Left ventricle myocardium inferior (tissue), 1 donor: ENCODE measurements at places on chromosomes 2 and 18. TPM values are rescaled to one million over a fixed set of nuclear protein-coding genes. Genes with fewer than 3 reads are reported as not detected.

DNA sequence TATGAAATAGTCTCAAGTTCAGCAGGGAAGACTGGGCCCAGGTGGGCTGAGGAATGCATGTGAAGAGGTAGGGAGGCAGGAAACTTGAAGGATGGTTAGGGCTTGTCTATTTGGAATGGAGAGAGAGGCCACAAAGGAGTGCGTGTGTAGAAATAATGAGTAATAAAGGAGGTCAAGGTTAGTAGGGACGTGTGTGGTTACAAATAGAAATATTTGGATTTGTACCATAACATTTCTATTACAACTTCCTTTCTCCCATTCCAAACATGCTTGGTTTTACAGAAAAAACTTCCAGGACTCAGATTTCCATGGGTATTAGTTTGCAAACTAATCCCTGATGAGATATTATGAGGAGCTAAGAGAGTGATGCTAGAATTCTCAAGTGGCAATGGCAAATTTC is 280.6 kb downstream of the NCKAP5 start:
- no peak for DNase-seq

DNA sequence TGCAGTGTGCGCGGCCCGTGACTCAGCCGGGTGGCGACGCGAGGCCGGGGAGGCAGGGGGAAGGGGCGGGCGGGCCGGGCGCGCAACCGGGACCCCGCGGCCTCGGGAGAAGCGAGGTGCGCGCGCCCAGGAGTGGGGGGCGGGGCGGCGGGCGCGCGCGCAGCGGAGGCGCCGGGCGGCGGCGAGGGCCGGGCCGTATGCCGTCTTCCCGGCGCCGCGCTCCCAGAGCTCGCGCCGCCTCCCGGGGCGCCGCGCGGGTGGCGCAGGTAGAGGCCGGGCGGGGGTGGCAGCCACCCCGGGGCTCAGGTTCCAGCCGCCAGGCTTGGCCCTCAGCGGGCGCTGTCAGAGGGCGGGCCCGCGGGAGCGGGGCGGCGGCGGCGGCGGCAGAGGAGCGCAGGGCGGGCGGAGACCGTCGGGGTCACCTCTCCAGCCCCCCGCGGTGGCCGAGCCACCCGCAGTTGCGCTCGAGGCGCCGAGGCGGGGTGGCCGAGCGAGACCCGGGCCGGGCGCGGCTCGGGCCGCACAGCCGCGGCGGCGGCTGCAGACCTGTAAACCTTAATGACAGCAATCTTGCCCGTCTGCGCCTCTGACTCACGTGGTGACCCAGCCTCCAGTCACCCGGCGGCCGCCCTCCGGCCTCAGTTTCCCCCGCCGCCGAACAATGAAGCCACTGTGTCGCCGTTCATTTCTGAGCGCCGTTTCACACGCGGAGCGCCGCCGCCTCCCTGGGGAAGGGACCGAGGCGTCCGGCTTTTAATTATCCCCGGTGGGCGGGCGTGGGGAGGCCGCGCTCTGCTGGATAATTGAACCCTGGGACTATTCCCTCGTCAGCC is 25.3 kb upstream of the SMAD7 start:
- peak; percentile 48 for DNase-seq

- DNase-seq, result no peak
Measured at GRCh38 chr2:69807821-69808540, 21.5 kb upstream of the GMCL1 start.

The STK36 gene
- 7.4 TPM for total RNA-seq

The APCDD1 gene
- 38.0 TPM for total RNA-seq

DNA sequence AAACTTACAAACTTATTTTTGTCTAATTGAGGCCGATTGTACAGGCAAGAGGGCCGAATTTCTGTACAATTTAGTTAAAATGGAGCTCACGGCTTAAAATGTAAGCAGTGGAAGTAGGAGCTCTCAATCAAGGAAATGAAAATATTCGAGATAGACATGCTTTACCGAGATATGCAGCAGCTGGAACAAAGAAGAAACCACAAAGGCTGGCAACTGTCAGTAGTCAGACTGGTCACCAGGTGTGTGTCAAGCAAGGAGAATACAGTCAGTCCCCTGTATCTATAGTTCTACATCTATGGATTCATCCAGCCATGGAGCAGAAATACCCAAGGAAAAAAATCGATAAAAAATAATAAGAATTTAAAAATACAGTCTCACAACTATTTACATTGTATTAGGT is 122.6 kb downstream of the WDSUB1 start:
- no peak for DNase-seq

DNA sequence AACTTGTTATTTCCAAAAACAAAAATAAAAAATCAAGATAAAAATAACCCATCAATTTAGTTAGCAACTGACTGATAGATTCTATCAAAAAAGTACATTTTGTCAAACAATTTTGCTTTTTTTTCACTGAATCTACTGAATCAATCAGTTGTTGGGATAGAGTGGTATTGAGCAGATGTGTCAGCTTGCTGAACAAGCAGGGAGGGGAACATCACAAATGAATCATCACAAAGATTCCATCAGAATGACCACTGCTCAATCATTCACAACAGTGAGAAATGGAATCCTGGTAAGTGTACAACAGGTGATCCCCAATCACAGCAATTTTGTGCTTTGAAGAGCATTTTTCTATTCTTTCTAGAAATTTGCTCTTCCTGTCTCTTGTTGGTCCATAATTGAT is 12.3 kb upstream of the SLC14A2 start:
- DNase-seq, result no peak

DNA sequence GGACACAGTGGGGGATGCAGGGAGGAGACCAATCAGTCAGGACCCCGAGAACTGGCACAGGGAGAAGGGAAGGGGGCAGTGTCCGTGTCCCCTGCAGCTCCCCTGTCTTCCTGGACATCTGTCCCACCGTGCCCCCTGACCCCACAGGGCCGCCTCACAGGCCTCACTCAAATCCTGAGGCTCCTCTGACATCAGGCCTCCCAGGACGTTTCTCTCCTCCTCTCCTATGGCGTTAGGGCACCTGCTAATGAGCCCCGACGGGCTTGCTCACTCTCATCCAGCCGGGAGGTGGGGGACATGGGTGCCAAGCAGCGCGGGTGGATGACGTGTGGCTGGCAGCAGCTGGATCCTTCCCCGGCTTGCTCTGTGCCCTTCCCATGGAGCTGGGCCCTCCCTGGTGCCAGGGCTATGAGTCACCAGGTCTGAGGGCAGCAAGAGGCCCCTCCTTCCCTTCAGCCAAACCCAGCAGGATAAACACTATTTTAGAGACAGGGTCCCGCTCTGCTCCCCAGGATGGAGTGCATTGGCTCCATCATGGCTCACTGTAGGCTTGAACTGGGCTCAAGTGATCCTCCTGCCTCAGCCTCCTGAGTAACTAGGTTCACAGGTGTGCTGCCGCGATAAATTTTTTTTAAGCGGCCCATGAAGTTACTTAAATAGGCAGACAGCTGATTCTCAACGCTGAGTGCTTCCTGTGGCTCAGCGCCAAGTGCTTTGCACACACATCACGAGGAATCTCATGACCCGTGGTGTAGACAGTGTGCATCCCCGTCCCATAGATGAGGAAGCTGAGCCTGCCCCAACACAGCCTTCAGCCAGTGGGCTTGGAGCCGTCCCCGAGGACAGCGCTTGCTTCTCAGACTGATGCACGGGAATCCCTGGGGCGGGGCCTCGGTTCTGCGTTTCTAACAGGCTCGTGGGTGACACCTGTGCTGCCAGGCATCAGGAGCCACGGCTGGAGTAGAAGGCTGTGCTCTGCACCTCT is 64.5 kb upstream of the HDAC4 start:
- peak; percentile 69 for DNase-seq

- DNase-seq, result no peak
Measured at GRCh38 chr2:10635430-10635829, 54.3 kb downstream of the NOL10 start.

DNA sequence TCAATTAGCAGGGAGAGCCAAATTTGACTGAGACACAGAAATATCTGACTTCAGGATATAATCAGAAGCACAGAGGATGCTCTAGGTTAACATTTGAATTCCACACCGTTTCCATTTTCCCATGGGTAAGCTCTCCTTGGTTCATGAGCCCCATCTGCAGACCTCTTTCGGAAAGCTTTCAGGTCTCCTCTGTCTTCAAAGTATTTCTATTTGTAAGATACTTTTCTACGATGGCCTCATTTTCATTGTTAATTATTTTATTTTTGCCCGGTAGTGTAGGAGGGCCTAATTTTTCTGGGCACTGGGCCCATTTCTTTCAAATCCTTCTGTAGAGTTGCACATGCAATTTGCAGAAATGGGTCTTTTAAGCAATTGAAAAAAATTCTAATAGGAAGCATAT is 53.8 kb downstream of the LRPPRC start:
- DNase-seq, result no peak

GRCh38 chr2:162126111-162126519 is 25.9 kb downstream of the GCG start:
- no peak for DNase-seq

The UCN gene
- 1.5 TPM for total RNA-seq

The SERPINB10 gene
- not detected for total RNA-seq

The INSIG2 gene
- 15.9 TPM for total RNA-seq

DNA sequence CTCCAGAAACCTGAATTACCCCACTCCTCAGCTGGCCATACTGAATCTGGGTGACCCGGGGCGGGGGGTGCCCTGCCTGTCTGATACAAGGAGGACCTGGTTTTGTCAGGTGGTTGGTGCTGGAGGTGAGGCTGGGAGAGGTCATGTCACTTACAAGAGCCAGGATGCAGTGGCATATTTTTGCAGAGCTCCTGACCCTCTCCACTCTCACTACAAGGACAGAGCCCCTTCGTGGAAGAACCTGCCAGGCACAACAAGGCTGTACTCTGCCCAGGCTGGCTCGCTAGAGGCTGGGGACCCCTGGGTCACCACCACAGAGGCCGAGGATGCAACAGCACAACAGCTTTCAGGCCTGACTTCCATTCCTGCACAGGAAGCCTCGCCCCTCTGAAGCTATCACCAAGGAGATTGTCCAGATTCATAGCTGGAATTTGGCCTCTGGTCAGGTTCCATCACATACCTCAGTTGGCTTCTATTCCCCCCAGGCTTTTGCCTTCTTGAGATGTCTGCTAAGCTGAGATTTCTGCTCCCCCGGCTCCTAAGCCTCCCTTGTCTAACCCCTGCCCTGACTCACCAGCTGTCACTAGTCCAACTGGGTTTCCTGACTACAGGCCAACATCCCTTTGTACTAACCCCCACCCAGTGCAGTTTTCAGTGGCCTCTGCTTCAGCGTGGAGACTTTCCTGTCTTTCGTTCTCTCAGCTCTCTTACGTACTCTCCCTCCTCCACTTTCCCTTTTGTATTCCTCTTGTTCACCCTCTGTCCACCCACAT is 132.5 kb upstream of the EPAS1 start:
- peak; percentile 79 for DNase-seq

GRCh38 chr2:47460766-47461165 is 57.8 kb downstream of the MSH2 start:
- DNase-seq, result no peak

DNA sequence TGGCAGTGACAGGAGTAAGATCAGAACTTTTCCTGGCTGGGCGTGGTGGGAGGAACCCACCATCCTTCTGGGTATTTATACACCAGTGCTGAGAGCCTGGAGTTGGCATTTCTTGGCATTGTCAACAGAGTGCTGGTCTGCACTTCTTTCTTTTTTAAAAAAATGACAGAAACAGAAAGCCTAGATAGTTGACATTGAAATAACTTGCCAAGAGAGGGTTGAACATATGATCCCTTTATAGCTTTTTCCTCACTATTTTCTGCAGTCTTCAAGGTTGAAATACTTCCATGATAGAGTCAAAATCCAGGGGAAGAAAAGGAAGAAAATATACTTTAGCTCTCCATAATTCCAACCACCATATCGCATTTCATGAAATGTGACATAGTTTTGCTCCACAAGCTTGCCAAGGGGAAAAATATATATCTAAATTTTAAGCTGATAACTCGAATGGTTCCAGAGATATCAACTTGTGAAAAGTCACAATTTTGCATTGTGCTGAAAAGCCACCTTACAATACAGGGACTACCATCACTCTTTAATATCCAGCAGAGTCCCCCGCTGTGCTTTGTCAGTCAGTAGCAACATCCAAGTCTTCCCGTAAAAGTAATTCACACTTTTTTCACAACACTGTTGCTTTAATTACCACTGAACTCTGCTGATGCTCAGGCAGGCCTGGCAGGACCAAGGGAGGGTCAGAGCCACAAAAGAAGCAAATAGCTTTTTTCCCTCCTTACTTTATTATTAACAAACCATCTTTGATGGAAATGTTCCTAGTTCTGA is 764.9 kb upstream of the FANCL start:
- DNase-seq, result no peak

GRCh38 chr2:46610021-46610420 is 130.7 kb downstream of the TMEM247 start:
- DNase-seq, result no peak

- no peak for DNase-seq
Measured at GRCh38 chr2:144560251-144560650, 40.3 kb upstream of the ZEB2 start.
